Stimulated activated CD8-positive, alpha-beta memory T cell treated with anti-CD3 and anti-CD28 coated beads, Interleukin-7, amount 100 ng/mL, for 24 hours (primary cell): ENCODE measurements at places on chromosomes 2 and 18.
A peak's percentile ranks its signal among the peaks of the same experiment; 100 is the strongest.

DNA sequence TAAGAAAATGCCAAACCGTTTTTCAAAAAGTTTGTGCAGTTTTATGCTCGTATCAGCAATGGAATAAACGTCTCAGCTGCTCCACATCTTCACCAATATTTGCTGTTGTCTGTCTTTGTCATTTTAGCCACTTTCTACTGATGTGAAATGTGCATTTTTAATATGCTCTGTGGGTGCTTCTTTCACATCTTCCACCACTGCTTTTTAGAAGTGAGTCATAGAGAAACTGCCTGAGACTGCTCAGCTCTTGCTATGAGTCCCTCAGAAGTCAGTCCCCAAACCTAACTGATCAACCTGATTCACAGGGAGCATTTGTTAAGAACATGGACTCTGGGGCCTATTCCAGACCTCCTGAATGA, 41.0 kb upstream of the EPC2 start:
- DNase-seq = no peak

DNA sequence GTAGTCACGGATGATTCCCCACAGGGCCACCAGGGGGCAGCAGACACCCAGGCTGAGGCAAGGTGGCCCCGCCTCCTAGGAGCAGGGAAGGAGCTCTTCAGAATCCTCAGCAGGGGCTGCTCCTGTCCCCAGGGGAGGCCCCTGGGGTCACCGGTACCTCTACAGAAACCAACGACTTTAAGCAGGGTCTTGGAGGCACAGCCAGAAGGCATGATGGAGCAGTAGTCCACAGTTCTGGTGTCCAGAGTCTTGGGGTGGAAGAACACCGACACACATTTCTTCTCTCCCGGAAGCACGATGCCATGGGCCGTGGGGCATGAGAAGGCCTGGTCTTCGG, 11.5 kb downstream of the CFAP65 start:
- peak; percentile 47 for DNase-seq

- peak; percentile 31 for DNase-seq
These were observed 697 bp downstream of the ITGA4 start for GRCh38 chr2:181457741-181458425.

GRCh38 chr2:235271936-235272335, 221.9 kb upstream of the AGAP1 start:
- DNase-seq = no peak

GRCh38 chr2:8956774-8957173, 46.7 kb downstream of the MBOAT2 start:
- no peak for DNase-seq

GRCh38 chr18:54263904-54264336, 5.4 kb upstream of the POLI start:
- no peak for DNase-seq

DNA sequence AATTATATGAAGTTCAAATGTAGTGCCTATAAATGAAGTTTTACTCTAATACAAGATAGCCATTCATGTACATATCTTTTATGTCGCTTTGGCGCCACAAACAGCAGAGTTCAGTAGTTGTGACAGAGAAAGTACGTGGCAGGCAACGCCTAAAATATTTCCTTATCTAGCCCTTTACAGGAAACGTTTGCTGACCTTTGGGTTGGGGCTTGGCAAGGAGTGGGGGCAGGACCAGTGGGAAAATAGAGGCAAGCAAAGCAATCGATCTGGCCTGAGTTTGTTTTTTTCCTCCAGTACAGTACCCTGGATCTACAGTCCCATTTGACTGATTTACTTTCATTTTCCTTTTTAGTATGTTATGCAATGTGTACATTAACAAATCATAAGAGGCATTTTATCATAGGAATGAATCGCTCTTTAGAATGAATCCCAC, 13.1 kb downstream of the CCDC68 start:
- no peak for DNase-seq
